ENCODE measurements at places on chromosomes 16 and 17.

DNA sequence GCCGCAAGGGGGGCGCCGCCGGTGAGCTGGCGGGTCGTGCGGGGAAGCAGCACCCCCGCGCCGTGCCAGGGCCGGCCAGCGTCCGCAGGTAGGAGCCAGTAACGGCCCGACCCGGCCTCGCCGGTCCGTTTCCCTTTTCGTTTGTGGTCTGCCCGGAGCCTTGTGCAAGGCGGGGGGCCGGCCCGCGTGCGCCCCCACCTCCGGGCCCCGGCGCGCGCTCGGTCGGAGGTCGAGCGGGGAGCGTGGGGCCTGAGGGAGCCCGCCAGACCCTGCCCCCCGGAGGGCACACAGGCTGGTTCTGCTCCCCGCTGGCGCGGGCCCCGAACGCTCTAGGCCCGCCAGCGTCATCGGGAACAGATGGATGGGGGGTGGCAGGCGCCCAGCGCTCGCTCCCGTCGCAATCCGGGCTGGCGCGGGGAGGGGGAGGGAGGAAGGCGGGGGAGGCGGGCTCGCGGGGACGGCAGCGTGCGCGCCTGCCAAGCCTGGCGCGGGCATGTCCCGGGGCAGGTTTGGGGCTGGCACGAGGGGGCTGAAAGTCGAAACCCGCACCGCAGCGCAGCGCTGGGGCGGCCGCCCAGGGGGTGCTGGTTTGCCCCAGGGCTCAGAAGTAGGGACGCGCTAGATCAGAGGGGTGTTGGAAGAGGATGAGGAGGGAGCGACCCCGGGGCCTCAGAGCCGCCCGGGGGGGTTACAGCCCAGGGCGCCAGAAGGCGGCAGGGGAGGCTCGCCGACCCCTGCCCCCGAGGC lies 1.5 kb upstream of the GSE1 start:
- peak; percentile 20 for DNase-seq

DNA sequence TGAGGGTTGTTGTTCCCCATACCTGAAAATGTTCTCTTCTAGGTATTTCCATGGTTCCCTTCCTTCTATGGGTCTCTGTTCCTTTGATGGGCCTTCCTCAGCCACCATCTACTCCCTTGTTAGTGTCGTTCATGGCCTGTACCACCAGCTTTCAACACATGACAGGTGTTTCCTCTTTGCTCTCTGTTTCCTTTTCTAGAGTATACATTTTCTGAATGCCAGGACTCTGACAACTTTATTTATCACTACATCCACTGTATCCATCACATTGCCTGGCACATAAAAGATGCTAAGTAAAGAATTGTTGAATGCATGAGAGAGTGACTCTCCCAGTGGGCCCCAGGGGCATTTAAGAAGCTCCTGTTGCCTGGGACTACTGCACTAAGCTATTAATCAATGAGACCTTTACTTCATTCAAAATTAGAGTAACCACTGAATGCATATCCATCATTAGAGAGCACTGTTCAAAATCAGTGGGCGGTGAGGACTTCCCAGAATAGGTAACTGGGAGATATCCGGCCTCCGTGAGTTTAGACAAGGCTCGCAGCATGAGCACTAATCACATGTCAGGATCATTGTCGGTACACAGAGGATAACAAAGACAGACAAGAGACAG lies 255.0 kb downstream of the CBLN1 start:
- DNase-seq, result no peak

DNA sequence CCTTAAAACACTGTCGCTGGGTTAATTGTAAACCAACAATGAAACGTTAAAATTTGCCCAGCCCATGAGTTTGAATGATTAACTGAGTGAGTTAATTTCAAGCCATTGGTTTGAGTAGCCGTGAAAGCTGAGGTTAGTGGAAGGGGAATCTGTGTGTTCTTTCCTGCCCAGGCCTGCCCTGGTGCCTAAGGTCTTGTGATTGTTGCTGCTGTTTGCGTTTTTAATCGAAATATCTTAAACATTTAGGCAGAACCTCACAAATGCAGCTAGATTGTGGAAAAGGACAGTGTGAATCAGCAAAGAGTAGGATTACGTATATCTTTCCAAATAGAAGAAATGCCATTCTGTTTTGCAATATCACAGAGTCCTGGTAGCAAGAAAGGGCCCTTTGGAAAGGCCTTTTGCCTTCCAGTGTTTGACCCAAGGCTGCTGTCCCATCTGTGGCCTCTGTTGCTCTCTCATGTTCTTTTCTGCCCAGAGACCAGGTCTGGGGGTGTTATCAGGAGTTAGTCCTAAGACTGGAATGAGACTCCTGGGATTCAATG lies 113.8 kb downstream of the MSI2 start:
- DNase-seq, result no peak

- DNase-seq, result no peak
Observed at GRCh38 chr17:74994440-74994839, 7.0 kb downstream of the CDR2L start.

GRCh38 chr16:54506214-54506580 lies 219.6 kb upstream of the IRX3 start:
- no peak for DNase-seq

GRCh38 chr16:72797621-72798020 lies 250.3 kb downstream of the ZFHX3 start:
- DNase-seq, result no peak

- DNase-seq, result no peak
Observed at GRCh38 chr16:35485915-35486314, 2026.5 kb downstream of the TP53TG3F start.

DNA sequence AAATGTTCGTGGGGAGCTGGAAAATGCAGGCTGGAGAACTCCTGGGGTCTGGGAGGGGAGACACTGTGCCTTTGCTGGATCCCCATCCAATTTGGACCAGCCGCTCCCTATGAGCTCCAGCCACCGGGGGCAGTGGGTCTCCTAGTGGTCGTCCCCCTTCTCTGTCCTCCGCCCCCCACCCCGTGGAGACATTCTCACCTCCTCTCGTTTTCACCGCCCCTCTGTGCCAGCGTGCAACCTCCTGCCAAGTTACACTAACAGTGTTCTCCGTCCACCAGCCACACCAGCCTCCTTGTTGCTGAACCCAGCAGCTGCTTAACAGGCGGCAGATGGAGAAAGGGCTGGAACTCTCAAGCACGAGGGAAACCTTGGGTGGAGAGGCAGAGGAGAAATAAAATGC lies 67.4 kb upstream of the SOX9 start:
- DNase-seq, result no peak

- no peak for DNase-seq
Observed at GRCh38 chr17:37818689-37819088, 73.8 kb upstream of the HNF1B start.

DNA sequence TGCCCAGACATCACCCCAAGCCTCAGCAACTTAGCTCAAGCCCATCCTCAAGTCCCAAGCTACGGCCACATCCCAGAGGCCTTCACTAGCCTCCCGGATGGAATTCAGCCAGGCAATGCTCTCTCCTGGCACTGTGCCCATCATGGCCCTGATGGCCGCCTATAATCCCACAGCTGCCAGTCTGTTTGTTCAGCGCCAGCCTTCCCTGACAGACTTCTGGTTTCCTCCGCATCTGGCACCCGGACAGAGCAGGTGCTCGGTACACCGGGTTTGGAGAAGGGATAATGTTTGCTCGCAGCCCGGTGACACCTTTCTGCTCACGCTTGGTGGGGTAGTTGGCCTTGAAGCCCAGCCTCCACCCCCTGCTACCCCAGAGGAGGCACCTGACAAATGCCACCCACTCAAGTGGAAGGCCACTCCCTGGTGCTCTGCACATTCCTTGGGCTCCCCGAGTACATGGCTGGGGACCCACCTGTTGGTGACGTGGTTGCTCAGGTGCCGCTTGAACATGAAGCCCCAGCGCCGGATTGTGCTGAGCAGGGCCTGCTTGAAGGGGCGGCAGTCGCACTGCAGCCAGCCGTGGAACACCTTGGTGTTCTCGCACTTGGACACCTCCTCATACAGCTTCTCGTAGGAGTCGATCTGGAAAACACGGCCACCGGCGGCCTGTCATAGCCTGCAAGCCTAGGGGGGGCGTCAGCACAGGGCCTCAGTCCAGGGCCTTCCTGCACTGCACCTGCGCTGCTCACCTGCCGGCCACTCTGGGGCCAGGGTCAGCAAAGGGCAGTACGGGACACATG lies 47.1 kb downstream of the DNAH17 start:
- DNase-seq, result no peak

- no peak for DNase-seq
Observed at GRCh38 chr17:4766201-4766600, 5.5 kb upstream of the TM4SF5 start.

DNA sequence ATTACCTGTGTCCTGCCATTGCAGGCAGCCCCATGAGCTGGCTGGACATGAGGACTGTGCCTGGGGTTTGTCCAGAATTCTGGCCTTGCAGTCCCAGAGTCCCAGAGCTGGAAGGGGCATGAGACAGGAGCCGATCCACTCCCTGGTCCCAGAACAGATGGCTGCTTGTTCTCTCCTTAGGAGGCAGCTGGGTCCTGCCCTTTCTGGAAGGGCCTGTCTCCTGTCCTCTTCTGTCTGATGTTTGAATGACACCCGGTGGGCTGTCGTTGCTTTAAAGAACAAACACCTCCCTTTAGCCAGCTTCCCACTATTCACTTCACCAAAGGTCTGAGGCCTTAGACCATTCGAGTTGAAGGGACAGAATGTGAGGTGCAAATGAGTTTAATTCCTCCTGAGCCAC lies 63.8 kb downstream of the RAP1GAP2 start:
- DNase-seq, result no peak

- DNase-seq, result no peak
Observed at GRCh38 chr17:48970224-48970623, 1.8 kb upstream of the GIP start.

DNA sequence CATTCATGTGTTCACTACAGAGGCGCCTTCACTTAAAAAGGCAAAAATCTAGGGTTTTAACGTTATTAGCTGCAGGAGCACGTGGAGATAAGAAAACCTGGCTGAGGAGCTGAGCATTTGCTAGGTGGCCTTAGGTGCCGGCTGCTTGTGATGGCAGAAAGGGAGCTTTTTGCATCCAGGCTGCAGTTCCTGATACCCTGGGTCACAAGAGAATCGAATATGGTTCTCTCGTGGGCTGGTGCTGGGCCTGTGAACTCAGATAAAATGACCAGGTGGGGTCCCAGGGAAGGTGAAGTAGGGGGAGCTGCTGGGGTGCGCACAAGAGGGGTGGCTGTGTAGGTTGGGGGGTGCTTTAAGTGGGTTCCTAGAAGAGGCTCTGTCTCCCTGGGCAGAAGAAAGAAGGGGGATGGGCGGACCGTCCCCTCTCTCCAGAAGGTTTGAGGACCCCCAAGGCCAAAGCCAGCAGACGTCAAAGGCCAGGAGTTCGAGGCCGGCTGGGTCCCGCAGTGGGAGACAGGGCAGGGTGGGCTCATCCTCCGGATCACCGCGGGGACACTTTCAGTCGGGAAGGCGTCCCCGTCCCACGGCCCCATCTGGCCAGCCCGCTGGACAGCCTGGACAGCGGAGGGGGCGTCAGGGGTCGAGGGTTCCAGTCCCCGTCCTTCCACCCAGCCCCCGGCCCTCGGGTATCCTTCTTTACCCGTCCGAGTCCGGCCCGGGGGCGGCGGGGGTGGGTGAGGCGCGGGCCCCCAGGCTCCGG lies 740 bp upstream of the CMIP start:
- DNase-seq, result no peak

DNA sequence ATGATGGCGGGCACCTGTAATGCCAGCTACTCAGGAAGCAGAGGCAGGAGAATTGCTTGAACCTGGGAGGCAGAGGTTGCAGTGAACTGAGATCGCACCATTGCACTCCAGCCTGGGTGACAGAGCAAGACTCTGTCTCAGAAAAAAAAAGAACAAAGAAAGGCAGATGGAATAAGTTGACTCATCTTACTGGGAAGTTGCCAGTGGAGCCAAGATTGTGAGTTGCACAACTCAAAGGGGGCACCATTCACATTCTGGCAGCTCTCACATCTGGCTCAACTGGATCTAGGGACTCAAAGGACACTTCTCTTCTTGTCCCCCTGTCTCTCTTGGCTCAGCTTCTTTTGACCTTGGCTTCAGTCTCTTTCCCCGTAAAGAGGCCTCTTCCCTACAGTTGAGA lies 53.7 kb upstream of the ETV4 start:
- no peak for DNase-seq

- DNase-seq, result peak; percentile 48
Observed at GRCh38 chr16:80803339-80804055, 901 bp downstream of the CDYL2 start.

DNA sequence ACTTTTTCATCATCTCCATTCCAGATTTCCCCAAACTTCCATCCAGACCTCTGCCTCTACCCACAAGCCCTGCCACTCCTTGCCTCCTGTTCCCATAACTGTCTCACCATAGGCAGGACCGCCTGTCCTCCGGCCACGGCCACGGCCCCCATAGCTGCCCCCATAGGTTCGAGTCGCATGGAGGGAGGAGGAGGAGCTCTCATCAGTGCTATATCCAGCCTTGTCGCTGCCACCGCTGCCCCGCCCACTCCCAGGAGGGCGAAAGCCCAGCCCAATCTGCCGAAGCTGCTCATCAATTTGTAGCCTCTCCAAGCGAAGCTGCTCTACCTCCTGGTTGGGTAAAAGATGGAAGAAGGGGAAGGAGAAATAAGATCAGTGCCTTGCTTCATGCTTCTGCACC lies 3.4 kb upstream of the SOX15 start:
- DNase-seq, result no peak

DNA sequence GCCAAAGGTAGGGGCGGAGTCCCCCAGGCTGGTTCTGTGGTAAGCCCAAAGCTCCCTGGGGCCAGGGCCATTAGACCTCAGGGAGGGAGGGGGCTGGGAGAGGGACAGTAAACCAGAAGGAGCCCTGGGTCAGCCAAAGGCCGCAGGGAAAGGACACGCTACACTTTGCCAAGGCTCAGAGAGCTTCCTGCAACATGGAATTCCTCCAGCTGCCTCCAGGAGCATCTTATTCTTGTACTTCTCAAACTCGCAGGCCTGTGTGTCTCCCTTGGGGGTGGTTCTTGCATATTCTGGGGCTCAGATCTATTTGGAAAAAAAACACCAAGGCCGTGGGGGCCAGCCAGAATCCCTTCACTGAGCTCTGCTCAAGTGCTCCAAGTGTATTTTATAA lies 25.1 kb downstream of the AKAP1 start:
- DNase-seq, result no peak

- DNase-seq, result no peak
Observed at GRCh38 chr17:73088561-73088960, 3.9 kb downstream of the SLC39A11 start.

- no peak for DNase-seq
Observed at GRCh38 chr16:69204172-69204571, 17.2 kb downstream of the SNTB2 start.

GRCh38 chr17:28865946-28866752 lies 11.3 kb downstream of the ERAL1 start:
- DNase-seq, result no peak

DNA sequence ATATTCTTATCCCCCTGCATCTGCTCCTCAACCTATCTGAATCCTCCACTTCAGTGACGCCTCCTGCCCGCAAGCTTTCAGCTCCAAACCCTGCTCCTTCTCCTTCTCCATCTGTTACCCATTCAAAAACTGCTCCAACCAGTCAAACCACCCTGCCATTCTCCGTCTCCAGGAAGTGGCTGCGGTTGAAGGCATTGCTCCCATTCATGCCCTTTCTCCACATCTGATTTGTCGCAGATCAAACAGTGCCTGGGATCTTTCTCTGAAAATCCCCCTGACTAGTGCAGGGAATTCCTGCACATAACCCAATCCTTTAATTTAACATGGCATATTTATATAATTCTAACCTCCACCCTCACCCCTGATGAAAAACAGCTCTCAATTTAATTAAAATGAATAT lies 56.3 kb downstream of the SLFN5 start:
- no peak for DNase-seq

GRCh38 chr17:47738178-47738577 lies 5.1 kb downstream of the TBX21 start:
- DNase-seq, result no peak

Measured in CD4-positive, alpha-beta T cell treated with Interleukin-15 for 4 hours (primary cell).